ENCODE measurements at places on chromosomes 1 and 21. TPM values are rescaled to one million over a fixed set of nuclear protein-coding genes. Genes with fewer than 3 reads are reported as not detected.

The SYT11 gene
- 20.7 TPM for polyA plus RNA-seq

The AKR7A3 gene
- 0.64 TPM for polyA plus RNA-seq

The TCP10L gene
- 1.9 TPM for polyA plus RNA-seq

The HEYL gene
- polyA plus RNA-seq: 23.1 TPM

The S100A7A gene
- not detected for polyA plus RNA-seq

The KDF1 gene
- polyA plus RNA-seq: 10.4 TPM

The CFAP45 gene
- polyA plus RNA-seq: 3.2 TPM

The PAQR6 gene
- polyA plus RNA-seq: 3.0 TPM

The CFHR5 gene
- not detected for polyA plus RNA-seq

The TARS2 gene
- 19.7 TPM for polyA plus RNA-seq

The DCST2 gene
- 1.3 TPM for polyA plus RNA-seq

The SAMSN1 gene
- 4.3 TPM for polyA plus RNA-seq

The DIPK1A gene
- 9.4 TPM for polyA plus RNA-seq

The RGL1 gene
- polyA plus RNA-seq: 57.2 TPM

The UBXN10 gene
- polyA plus RNA-seq: 6.9 TPM

The PRR9 gene
- not detected for polyA plus RNA-seq

The SPRR1A gene
- polyA plus RNA-seq: not detected

The NUP210L gene
- polyA plus RNA-seq: 0.04 TPM

The SPATA21 gene
- 0.08 TPM for polyA plus RNA-seq

The GNPAT gene
- 65.9 TPM for polyA plus RNA-seq

The CADM3 gene
- polyA plus RNA-seq: not detected

The S100A3 gene
- not detected for polyA plus RNA-seq

The FHAD1 gene
- 2.4 TPM for polyA plus RNA-seq

The SYPL2 gene
- 9.3 TPM for polyA plus RNA-seq

The CDC20 gene
- 37.6 TPM for polyA plus RNA-seq

The GPR25 gene
- not detected for polyA plus RNA-seq

The OR14K1 gene
- not detected for polyA plus RNA-seq

The RYR2 gene
- 2.3 TPM for polyA plus RNA-seq

The TRIM46 gene
- 2.9 TPM for polyA plus RNA-seq

The SLC45A3 gene
- polyA plus RNA-seq: 8.2 TPM

The RGS8 gene
- polyA plus RNA-seq: 0.03 TPM

The KCNJ9 gene
- 0.08 TPM for polyA plus RNA-seq

The ISG15 gene
- polyA plus RNA-seq: 10.7 TPM

The CYP2J2 gene
- polyA plus RNA-seq: 0.72 TPM

The ANGPTL3 gene
- 14.3 TPM for polyA plus RNA-seq

The SLC25A34 gene
- polyA plus RNA-seq: 1.3 TPM

The TRAPPC3 gene
- 59.4 TPM for polyA plus RNA-seq

The ZSWIM5 gene
- 7.4 TPM for polyA plus RNA-seq

The COL24A1 gene
- 2.0 TPM for polyA plus RNA-seq

The SRRM1 gene
- 138 TPM for polyA plus RNA-seq

The SLC2A5 gene
- 0.92 TPM for polyA plus RNA-seq

The TSPAN1 gene
- polyA plus RNA-seq: 94.9 TPM

The SERTAD4 gene
- polyA plus RNA-seq: 4.9 TPM

The CNTN2 gene
- polyA plus RNA-seq: 0.65 TPM

The GBP7 gene
- polyA plus RNA-seq: 0.14 TPM

The HOOK1 gene
- polyA plus RNA-seq: 84.2 TPM

The OR2T29 gene
- polyA plus RNA-seq: not detected

The GBP5 gene
- polyA plus RNA-seq: 1.2 TPM

The NECTIN4 gene
- polyA plus RNA-seq: 1.4 TPM

All from right renal cortex interstitium (tissue), 3 donors.